ENCODE measurements at places on chromosomes 11 and 22. TPM values are rescaled to one million over a fixed set of nuclear protein-coding genes. Genes with fewer than 3 reads are reported as not detected.

- no peak for DNase-seq
These were observed 31.3 kb upstream of the YPEL1 start for GRCh38 chr22:21766691-21767462.

DNA sequence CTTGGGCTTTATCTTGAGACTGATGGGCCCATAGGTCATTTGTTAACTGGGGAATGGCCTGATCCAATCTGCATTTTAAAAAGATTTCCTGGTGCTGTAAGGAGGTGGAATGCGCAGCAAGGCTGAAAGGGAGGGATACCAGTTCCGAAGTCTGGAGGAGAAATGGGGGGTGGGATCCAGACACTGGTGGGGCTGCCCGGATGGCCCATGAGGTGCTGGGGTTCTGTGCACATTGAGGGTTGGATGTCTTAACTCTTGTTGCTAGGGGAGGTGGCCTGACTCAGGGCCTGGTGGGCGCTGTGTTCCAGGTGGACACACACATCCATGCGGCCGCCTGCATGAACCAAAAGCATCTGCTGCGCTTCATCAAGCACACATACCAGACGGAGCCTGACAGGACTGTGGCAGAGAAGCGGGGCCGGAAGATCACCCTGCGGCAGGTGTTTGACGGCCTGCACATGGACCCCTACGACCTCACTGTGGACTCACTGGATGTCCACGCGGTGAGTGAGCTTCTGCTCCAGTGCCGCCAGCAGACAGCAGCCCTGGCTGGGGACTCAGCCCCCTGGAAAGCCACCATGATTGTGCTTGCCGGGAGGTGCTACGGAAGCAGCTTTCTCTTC, 38.1 kb downstream of the AMPD3 start:
- no peak for DNase-seq

Gene RFPL2
- polyA plus RNA-seq: not detected

DNA sequence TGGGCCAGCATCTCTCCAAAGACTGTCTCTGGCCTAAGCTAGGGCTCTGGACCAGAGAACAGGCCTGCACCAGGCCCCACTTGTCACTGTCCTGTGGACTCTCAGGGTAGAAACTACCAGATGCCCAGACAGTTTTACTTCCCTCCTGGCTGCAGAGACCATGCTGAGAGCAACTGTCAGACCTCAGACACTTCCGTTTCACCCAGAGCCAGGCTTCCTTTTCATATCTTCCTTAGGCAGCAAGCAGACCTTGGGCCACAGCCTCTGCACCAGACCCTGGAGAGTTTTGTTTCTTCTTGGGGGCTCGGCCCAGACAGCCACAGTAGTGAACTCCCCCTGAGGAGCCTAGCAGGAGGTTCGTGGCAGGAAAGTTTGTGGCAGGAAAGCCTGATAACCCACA, 12.1 kb upstream of the FCHSD2 start:
- DNase-seq: no peak

- no peak for DNase-seq
These were observed 226.4 kb downstream of the FAM181B start for GRCh38 chr11:82507288-82507687.

DNA sequence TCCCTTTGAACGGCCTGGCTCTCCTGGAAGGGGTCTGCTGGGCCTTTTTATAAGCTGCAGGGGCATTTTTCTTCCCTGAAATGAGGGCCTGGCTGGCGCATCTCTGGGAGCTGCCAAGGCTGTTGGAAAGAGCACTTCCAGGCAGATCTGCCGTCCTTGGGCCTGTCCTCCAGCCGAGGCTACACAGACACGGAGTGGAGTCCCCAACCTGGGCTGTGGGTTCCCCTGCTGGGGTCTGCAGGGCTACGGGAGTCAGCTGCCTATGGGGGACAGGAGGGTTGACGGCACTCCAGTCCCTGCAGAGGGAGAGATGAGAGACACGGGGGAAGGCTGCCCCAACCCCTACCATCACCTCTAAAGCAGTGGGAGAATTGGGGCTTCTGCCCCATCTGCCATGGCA, 606.6 kb downstream of the TBC1D22A start:
- no peak for DNase-seq

GRCh38 chr11:112795142-112795815, 165.9 kb upstream of the NCAM1 start:
- DNase-seq: no peak

DNA sequence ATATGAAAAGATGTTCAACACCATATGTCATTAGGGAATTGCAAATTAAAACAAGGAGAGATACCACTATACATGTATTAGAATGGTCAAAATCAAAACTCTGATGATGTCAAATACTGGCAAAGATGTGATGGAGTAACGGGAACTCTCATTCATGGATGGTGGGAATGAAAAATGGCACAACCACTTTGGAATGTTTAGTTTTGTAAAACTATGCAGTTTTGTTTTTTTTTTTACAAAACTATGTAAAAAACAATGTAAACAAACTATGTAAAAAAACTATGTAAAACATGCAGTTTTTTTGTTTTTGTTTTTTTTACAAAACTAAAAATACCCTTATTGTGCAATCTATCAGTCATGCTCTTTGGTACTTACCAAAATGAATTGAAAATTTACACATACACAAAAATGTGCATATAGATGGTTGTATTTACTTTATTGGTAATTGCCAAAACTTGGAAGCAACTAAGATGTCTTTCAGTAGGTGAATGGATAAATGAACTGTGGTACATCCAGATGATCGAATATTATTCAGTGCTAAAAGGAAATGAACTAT, 5.0 kb upstream of the USP47 start:
- no peak for DNase-seq

GRCh38 chr11:125071435-125071834, 8.3 kb downstream of the SLC37A2 start:
- DNase-seq: no peak

- DNase-seq: no peak
These were observed 49.3 kb downstream of the IGLL1 start for GRCh38 chr22:23530766-23531282.

Gene OR51B4
- polyA plus RNA-seq: not detected

GRCh38 chr22:37819105-37819433, 4.1 kb upstream of the GALR3 start:
- DNase-seq: no peak

- DNase-seq: no peak
These were observed 253.7 kb upstream of the CHORDC1 start for GRCh38 chr11:90476442-90477007.

Gene IL10RA
- polyA plus RNA-seq: 10.8 TPM

Gene ACTN3
- polyA plus RNA-seq: 0.18 TPM

Gene POU2AF1
- 1.0 TPM for polyA plus RNA-seq

Gene PTGDR2
- polyA plus RNA-seq: 0.98 TPM

GRCh38 chr11:62882788-62883501, 2.2 kb downstream of the SLC3A2 start:
- no peak for DNase-seq

Gene DHCR7
- 11.3 TPM for polyA plus RNA-seq

Gene RGL4
- polyA plus RNA-seq: 0.32 TPM

Gene CHRM4
- polyA plus RNA-seq: 0.56 TPM

GRCh38 chr11:80282643-80283042, 841.8 kb upstream of the TENM4 start:
- no peak for DNase-seq
